SW 1271 (cell line): ENCODE measurements at places on chromosomes 4 and X.

- DNase-seq: no peak
Measured at GRCh38 chr4:80008971-80009370, 64.1 kb downstream of the ANTXR2 start.

DNA sequence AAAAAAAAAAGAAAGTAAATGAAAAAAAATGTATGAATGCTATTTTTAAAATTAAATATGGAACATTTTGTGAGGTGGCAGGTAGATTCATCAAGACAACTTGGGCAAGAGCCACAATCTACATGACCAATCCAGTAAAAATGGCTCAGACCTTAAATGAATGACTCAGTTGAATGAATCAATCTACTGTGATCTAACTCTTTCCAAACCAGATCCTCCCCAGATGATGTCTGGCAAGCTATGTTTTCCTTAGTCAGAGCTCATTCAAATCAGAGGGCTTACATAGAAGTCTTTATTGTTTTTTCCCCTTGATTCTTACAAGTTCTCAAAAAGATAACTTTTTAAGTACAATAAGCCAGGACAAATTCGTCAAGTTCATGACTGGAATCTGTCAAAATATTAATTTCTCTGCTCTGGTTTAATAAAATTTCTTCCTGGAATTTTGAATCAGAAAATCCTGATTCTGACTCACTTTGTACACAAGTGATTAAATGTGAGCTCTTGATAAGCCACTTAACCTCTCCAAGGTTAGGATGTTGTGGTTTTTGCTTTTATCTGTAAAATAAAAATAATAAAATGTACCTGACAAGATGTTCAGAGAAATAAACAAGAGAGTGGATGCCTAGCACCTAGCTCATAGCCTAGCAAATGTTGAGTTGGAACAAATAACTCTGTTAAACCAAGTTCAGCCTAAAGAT is 105.6 kb upstream of the SMIM31 start:
- DNase-seq: no peak

DNA sequence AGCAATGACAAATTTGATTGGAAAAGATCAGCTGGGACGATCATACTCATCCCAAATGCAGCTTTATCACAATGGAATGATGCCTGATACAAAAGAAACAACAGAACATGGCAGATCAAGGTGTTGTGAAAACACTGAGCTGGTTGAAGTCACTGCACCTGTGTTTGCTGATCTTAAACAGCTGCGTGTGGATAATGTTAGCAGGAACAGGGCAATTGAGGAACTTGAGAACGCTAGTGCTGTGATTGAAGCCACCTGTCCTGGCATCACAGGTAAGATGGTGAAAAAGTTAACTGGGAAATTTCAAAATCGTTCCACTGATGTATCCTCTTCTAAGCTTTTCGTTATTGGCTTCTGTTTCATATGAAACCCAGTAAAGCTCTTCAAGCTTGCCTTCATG is 27.4 kb upstream of the SOD3 start:
- no peak for DNase-seq

DNA sequence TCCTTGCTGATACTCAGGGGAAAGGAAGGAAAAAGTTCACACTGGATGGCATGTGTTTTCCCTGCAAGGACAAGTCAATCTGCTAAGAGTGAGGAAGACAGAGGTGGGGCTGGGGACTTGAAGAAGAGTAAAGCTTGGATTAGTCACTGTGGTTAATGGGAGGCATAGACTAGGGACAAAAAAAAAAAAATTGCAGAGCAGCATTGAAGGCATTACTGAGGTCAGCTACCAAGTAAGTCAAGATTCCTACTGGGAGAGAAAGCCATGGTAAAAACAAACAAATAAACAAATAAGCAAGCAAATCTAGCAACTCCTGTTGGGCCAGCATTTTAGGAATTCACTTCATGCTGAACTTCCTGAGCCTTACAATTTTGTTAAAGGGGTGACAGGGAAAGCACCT is 58.2 kb upstream of the GPC4 start:
- DNase-seq: no peak

DNA sequence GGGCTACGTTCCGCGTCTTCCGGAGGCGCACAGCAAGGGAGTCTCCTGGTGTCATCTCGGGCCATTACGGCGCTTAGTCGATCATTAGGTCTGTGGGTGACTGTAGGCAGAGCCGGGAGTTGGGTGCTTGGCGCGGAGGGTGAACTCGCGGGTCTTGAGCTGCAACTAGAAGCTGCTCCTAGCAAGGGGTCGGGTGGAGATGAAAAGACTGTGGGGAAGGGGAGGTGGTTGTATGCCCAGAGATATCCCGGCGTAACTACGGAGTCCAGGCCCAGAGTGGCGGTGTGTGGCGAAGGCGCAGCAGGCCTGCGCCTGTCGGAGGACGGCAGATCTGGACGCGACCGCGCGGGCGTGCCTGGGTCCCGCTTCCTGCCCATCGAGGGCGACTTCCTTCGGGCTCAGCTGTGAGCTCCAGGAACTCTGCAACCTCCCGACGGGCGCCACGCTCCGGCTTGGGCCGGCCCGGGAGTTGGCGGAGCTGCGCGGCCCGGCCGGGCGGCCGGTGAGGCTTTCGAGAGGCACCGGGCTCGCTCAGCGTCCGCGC is 2.7 kb upstream of the NKX3-2 start:
- no peak for DNase-seq

DNA sequence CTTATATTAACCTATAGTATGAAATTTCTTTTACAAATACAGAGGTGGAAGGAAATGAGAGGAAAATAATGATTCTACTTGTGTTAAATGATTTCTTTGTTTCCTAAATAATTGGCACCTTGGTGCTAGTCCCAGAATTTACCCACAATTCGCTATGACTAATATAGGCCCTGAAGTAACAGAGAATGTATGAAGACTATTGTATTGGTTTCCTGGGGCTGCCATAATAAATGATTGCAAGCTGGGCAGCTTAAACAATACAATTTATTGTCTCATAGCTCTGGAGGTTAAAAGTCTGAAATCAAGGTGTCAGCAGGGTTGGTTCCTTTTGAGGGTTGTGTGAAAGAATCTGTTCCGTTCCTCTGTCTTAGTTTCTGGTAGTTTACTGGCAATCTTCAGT is 74.8 kb upstream of the GPRIN3 start:
- no peak for DNase-seq
